ENCODE measurements at places on chromosomes 2 and 18.

DNA sequence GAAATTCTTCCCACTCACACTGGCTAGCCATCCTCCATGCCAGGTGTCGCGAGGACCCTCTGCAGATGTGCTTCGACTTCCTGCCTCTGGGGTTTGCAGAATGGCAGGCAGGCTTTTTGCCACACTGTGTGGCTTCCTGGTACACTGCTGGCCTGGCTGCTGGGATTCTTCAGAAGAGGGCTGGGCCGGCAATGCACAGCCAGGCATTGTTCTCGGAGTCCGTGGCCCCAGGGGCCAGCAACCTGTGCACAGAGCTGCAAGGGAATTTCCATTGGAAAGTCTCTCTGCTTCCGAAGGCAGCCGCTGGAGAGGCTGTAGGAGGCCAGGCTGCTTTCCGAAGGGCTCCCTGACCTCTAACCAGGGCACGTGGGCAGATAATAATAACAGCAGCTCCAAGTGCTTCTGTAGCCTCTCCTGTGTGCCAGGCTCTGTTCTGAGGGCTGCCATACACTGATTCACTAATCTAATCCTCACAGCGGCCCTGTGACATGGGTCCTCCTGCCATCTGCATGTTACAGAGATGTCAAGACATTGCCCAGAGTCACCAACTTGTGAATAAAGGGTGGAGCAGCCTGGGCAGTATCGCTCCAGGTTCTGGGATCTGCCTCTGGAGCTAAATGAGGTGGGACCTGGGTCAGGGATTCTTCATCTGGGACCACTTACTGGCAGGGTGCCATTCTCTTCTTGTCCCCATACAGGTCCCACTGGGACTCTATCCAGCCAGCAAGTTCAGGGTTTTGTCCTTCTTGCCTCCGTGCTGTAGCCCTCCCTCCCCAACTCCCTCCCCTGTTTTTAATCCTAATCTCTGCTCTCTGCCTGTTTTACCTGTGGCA, 5.0 kb downstream of the LDLRAD4 start:
- no peak for DNase-seq

- no peak for DNase-seq
Observed at GRCh38 chr18:36459203-36459602, 161.7 kb downstream of the FHOD3 start.

DNA sequence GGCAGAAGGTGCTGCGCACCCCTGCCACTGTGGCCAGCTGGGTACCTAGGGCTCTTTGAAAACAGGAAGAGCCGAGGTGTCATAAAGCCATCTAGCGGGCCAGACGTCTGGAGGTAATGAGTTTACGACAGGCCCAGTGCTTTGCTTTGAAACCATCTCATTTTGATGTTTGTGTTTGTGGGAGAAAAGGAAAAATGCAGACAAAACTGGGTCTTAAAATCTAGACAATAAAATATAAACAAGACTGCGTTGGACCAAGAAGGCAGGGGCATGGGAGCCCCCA, 3.2 kb downstream of the HOXD9 start:
- DNase-seq: no peak

GRCh38 chr2:182852801-182853200, 13.6 kb downstream of the FRZB start:
- DNase-seq: peak; percentile 15

GRCh38 chr2:16032282-16033031, 92.1 kb downstream of the MYCN start:
- no peak for DNase-seq

DNA sequence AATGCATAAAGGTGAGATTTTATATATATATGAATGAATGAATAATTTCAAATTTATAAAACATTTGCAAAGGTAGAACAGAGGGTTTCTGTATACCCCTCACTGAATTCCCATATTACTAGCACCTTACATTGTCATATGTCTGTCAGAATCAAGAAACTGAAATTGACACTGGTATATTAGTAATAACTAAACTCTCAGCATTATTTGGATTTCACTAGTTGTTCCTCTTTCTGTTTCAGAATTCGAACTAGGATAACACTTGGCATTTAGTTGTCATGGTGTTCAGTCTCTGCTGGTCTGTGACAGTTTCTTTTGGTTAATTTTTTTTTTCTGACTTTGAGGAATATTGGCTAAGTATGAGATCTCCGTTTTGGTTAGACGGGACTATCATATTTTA, 275.9 kb downstream of the DCC start:
- no peak for DNase-seq

GRCh38 chr18:75314606-75315005, 104.0 kb downstream of the TSHZ1 start:
- DNase-seq: no peak

GRCh38 chr2:85459771-85460170, 41.3 kb downstream of the SH2D6 start:
- no peak for DNase-seq

Data from EH (cell line).